ENCODE measurements at places on chromosomes 2 and 18.

GRCh38 chr2:19854596-19855541, 46.9 kb downstream of the TTC32 start:
- DNase-seq, result no peak

DNA sequence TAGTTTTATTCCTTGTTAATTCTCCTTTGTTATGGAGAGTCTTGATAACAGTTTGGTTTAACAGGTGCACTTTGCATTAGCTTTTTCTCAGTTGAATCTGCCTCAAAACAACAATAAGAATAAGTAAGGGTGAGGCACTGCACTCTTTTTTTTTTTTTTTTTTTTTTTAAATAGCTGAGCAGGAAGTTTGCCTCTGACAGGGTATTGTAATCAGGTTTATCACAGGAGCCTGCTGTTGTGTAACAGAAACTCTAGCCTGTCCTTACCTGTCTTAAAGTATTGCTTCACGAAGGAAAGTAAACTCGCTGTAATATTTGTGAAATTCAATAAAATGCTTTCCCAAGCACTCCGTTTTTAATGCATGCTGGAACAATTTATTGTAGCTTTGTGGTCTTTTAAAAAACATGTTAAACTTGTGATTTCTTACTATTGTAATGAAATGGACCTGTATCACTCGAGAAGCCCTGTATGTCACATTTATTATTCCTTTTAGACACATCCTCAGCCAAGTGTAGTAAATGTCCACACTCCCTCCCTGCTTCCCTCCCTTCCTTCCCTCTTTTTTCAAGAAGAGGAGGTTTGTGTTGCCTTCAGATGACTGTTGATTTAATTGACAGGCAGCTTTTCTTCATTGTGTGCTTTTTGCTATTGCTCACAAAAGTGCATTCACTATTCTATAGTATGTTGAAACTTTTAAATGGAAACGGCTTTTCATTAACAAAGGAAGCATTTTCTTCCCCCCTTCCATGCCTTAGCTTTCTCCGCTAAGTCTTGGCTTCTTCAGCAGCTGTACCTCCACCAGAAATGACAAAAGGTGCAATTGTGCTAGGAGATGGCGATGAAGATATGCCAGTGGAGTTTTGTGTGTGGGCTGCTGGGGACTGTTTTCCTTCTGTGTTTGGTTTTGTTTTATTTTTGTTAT, 52.7 kb downstream of the TAF1B start:
- DNase-seq, result no peak

- DNase-seq, result peak; percentile 39
These were observed 28.0 kb downstream of the STAT4 start for GRCh38 chr2:191122638-191123294.

DNA sequence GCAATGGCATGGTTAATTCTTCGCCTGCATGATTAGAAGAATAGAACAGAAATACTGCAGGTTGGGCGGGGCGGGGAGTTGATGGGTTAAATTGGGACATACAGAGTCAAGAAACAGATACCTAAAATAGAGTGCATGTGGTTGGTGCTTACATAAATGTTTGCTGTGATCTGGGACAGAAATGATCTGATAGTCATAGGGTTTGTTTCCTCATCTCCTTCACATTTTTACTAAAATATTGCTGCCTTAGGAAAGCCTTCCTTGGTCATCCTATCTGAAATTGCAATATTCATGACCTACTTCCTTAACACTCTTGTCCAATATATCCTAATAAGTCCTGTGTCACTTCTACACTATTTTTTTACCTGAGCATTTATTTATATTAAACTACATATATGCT, 163.9 kb downstream of the TMEFF2 start:
- DNase-seq, result no peak

DNA sequence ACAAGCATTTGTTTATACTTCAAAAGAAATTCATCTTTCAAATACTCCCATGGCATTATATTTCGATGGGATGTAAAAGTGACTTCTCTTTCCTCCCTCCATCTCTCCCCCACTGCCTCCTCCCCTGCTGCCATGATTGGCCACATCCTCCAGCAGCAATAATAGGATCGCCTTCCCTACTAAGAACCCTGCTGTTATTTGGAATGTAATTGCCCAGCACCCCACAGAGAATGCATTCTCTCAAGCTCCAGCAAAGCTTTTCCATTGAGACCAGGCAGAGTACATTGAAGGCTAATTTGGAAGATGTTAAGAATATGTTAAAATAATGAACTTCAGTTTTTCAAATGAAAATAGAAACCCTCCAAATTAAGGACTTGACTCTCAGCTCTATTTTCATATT, 375.4 kb upstream of the ACVR2A start:
- DNase-seq, result no peak

DNA sequence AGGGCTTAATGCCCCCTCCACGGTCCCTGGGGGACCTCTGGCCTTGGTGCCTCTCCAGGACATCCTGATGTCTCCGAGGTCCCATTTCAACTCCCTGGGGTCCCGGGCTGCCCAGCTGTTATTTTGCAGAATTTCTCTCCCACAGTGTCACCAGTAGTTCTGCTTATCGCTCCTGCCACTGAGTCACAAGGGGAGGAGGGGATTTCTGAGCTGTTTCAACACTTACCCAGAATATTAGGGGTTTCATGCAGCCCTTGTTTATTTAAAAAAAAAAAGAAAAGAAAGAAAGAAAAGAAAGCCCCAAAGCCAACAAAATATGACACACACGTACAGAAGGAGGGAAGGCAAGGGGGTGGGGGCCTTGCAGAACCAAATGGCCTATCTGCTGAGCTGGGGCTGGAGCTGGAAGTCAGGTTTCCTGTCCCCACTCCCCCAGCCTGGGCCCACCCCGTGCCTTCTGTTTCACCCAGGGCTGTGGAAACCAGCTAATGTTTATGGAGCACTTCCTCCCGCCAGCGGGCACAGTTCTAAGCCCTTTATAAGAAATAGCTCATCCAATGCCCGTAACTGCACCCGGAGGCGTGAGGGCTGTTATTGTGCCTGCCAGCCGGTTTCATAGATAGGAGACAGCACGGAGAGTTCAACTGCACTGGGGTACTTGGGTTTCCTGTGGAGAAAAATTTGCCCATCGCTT, 8.4 kb upstream of the ARID5A start:
- peak; percentile 53 for DNase-seq

DNA sequence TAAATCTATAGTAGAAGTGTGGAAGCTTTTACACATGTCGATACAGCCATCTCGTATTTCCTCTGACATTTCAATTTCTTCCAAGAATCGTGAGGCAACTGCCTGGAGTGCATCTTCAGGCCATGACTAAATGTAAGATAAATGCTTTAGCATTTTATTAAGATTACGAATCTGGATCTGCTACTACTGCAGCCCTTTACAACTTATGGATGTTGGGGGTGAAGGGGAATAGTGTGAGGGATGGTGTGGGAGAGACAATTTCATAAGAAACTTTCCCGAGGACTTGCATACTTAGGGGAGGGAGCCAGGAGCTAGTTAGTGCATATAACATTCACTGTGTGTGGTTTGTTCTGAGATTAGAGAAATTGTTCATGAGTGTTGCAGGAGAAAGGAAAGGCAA, 204.8 kb downstream of the SLC39A10 start:
- no peak for DNase-seq

DNA sequence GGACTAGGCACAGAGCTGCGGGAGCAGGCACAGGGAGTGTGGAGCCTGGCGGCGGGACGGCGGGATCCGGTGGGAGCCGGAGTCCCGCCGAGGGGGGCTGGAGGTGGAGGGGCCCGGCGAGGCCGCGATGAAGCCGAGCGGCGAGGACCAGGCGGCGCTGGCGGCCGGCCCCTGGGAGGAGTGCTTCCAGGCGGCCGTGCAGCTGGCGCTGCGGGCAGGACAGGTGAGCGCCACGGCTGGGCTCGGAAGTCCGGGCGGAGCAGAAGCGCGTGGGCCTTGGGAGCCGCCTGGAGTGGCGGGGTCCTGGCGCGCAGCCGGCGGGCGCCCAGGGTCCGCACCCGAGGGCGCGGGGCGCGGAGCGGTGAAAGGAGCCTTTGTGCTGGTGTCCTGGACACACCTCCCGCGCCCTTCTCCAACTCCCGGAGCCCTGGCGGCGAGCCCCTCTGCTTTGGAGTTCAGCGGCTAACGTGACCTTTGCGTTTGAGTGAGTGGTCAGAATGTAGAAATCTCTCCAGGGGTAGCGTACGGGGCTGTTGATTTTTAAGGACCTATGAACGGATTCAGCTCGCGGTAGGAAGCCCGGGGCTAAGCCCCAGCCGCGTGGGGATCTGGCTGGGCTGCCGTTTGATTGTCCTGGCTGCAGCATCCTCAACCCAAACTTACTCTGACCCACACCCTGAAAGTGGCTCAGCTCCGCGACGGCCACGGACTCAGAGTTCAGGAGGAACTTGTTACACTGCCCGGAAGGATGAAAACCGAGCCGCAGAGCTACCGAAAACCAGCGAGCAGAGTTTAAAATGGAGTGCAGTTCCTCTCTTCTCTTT, 448 bp downstream of the IMPA2 start:
- peak; percentile 46 for DNase-seq

GRCh38 chr2:101790857-101791256, 93.3 kb downstream of the MAP4K4 start:
- no peak for DNase-seq

GRCh38 chr18:76621782-76622495, 126.9 kb upstream of the ZNF516 start:
- DNase-seq, result no peak

Measured in GM06990 (cell line).